ENCODE measurements at places on chromosomes 11 and 22.

DNA sequence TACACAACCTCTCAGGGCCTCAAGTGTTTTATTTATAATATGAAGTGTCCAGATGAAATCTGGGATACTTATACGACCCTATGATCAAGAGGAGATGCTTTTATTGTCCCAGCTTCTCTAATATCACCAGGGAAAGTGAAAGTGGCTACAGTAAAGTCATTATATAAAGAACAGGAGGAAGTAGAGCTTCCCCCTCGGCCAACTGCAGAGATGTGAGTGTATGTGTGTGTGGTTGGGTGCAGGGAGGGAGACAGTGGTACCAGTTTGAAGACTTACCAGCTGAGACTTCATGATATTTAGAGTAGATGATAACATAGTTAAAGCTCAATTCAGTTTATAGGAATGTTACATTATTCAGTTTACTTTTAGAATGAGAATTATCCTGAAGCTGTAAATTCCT, 373.6 kb upstream of the DDI1 start:
- peak; percentile 17 for DNase-seq

DNA sequence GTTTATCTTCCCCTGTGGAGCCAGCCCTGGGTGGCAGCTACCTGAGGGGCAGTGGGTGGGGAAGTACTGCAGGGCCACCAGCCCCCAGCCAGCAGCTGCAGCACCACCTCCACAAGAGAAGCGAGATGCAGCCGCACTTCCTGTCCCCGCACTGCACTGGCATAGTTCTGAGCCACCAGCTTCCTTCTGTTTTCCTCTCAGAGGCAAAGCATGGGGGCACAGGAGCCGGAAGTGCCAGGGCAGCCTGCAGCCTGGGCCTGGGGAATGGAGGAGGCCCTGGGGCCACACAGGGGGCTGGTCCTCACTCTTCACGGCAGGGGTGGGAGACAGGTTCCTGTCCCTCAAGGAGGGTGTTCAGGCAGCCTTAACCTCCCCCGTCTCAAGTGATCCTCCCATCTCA, 11.9 kb upstream of the SH3BP1 start:
- DNase-seq: no peak

DNA sequence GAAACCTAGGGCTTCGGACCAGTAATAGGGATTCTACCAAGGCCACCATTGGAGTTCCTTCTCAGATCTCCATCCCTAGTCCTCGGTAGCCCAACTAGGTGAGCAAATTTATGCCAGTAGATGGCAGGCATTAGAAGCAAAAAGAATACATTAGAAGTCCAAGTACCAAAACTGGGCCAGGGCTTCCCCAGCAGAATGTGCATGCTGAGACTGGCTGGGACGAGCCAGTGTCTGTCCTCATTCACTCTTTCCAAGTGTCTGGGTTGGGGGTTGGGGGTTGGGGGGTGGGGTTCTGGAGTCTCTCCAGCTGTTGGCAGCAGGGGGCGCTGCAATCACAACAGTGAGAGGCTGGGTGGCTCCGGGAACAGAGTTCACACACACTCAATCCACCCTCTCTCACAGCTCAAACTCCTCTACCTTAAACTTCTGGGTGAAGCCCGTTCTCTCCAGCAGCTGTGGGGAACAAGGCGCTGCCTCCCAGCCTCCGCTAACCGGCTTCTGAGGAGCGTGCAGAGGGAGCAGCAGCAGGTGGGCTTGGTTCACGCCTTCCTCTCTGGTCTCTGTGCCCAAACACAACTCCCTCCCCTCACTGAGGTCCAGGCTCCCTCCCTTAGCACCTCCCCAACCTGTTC, 57.5 kb downstream of the BTG4 start:
- DNase-seq: peak; percentile 44

DNA sequence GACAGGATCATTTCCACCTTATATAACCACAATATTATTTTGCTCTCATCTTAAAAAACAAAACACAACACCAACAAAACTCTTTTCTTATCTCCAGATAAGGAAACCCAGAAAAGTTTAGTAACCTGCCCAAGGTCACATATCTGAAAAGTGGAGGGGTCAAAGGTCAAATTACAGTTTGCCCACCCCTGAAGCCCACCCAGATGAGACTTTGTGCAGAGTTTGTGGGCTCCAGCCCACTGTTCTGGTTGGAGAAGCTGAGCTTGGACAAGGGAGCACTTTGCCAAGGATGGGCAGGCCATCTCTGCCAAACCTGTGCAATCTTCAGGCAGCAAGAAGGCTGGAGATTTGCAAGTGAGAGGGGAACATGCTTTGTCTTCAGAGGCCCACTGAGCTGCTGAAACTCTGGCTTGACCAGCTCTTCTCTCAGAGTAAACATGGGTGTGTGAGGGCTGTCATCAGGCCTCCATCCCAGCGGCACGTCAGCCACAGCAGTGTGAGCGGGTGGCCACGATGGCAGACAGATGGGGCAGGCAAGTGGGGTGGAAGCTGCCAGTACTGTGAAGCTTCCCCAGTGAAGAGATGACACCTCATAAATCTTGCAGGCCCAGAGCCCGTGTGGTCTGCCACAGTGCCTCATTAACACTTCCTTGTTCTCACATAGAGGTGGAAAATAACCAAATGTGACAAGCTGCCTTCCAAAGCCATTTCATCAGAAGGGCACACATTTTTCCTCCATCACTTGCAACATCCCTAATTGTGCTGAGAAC, 111.8 kb downstream of the CCDC81 start:
- no peak for DNase-seq

DNA sequence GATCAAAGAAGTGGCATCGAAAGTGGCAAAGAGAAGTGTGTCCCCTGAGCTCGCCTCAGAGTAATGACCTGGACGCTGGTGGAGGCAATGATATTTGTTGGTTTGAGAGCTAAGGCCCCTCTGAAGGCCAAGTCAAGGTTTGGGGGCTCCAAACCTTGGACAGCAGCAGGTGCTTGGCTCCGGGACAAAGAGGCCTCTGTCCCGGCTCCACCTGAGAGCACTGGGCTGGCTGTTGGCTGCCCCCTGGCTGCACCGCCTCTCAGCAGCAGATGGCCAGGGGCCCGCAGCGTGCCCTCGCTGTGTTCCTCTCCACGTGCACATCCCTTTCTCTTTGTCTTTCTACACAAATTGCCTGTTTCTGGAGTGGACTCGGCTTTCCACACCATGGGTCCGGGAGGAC, 301.3 kb downstream of the NTM start:
- no peak for DNase-seq

DNA sequence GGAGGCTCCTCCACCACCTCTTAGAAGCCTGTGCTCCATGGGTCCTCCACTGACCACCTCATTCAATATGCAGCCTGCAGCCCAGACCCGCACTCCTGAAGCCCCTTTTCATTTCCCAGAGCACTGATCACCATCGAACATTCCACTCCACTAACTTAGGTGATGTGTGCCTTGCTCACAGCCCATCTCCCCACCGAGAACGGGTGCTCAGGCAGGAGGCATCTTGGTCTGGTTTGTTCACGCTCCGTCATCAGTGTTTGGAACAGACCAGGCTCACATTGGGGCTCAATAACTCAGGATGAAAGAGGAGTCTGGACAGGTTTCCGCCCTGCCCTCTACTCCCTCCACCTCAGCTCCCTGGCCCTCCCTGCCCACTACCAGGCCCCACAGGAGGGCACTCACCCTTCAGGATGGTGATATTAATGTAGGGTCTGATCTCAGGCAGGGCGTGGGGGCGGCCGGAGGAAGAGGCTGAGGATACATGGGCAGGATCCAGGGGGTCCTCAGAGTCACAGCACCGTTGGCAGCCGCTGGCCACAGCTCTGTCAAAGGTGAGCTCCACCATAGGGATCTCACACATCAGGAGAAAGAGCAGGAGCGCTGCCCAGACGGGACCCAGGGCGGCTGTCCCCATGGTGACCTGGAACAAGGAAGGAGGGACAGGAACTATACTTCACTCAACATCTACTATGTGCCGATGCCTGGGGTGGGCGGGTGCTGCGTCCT, 3.1 kb downstream of the C1QTNF6 start:
- no peak for DNase-seq

- DNase-seq: no peak
Measured at GRCh38 chr11:105783216-105783615, 173.3 kb downstream of the GRIA4 start.

- no peak for DNase-seq
Measured at GRCh38 chr11:122100037-122100755, 15.8 kb downstream of the BLID start.

GRCh38 chr11:35111161-35112055, 27.6 kb upstream of the CD44 start:
- peak; percentile 99 for DNase-seq

DNA sequence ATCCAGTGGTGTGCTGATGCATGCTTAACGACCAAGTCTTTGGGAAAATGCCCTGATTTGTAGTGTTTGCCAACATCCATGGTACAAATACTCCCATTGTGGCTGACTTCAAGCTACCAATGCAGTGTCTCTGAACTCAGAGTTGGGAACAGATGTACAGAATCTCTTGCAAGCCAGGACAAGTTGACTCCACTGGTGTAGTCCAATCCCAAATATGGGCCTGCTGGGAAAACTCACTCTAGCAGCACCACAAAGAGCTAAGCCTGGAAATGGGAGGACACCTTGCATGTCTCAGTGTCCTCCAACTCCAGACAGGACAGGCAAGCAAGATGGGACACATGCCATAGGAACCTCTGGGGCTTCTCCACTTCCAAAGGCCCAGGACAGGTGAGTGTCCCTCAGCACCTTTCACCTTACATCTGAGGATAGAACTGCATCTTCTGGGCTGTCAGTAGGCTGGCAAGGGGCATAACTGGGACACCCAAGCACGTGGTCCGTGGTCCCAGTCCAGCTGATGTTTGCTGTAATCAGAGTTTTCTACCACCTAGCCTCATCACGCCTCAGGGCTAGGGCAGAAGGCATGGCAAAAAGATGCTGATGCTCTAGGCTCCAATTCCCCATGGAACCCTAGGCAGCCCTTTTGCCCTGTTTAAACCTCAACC, 6.5 kb downstream of the LMO1 start:
- DNase-seq: no peak

DNA sequence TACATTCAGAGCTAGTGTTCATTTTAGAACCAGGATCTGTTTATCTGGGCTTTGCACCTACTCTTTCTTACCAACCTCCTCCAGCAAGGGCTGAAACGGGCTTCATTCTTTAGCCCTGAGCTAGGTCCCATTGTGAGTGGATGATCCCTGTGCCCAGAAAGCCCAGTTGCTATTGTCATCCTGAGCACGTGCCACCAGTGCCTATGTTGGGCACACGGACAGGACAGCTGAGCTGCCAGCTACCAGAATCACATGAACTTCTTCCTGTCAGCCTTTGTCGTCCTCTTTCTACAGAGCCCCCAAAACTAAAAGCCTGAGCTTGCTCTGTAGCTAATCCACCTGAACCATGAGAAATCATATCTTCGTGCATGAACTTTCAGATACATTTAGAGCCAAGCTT, 74.4 kb upstream of the NTM start:
- no peak for DNase-seq

- DNase-seq: no peak
Measured at GRCh38 chr22:17243524-17243923, 24.3 kb upstream of the ADA2 start.

GRCh38 chr22:27972732-27973698, 54.0 kb upstream of the PITPNB start:
- DNase-seq: peak; percentile 8

DNA sequence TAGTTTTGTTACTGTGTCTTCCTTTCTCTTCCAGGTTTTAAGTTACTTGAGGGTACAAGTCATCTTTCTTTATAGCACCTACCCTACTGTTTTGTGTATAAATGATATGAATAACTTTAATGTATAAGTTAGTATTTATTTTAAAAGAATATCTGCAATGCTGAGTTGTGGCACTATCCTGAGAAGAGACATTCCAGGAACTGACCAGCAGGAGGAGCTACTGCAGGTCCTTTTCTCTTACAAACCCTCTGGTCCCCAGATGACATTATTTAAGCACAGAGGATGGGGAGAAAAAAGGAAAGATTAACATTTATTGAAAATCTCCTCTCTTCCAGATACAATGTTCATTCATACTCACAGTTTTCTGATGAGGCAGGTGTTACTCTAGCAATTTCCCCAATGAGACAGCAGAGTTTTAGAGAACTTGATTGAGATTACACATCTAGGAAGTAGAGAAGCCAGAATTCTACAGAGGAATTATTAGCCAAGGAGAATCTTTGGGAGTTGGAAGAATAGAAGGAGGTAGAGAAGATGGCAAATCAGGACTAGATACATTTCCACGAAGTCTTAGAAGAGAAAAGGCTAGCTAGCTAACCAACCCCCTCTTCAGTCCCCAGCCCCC, 541.2 kb upstream of the API5 start:
- no peak for DNase-seq

DNA sequence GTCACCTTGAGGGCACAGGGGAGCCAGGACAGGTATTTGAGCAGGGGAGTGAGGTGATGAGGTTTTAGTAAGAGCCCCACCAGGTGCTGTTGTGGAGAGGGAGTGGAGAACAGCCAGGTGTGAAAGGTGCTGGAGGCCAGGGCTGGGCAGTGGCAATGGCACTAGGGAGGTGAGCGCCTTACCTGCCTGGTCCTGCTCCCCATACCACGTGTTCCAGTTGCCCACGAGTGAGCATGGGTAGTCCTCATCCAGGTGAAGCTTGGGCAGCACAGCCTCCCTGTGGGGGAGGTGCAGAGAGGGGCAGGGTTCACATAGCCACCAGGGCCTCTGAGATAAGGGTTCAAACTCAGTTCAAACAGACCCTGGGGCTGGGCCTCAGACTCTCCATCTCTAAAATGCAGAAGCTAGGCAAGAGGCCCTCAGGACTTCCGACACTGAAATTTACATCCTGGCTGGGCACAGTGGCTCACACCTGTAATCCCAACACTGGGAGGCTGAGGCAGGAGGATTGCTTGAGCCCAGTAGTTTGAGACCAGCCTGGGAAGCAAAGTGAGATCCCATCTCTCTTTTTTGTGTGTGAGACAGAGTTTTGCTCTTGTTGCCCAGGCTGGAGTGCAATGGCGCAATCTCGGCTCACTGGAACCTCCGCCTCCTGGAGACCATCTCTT, 11.8 kb downstream of the NIPSNAP1 start:
- DNase-seq: no peak

- DNase-seq: no peak
Measured at GRCh38 chr22:41397143-41397811, 15.5 kb downstream of the TEF start.

Data from RPMI7951 (cell line).